ENCODE measurements at places on chromosomes 7 and 10. TPM values are rescaled to one million over a fixed set of nuclear protein-coding genes. Genes with fewer than 3 reads are reported as not detected.

Gene AKR1B15
- total RNA-seq, result not detected

Gene UBE2H
- total RNA-seq, result 58.9 TPM

Gene TDRD1
- 0.14 TPM for total RNA-seq

DNA sequence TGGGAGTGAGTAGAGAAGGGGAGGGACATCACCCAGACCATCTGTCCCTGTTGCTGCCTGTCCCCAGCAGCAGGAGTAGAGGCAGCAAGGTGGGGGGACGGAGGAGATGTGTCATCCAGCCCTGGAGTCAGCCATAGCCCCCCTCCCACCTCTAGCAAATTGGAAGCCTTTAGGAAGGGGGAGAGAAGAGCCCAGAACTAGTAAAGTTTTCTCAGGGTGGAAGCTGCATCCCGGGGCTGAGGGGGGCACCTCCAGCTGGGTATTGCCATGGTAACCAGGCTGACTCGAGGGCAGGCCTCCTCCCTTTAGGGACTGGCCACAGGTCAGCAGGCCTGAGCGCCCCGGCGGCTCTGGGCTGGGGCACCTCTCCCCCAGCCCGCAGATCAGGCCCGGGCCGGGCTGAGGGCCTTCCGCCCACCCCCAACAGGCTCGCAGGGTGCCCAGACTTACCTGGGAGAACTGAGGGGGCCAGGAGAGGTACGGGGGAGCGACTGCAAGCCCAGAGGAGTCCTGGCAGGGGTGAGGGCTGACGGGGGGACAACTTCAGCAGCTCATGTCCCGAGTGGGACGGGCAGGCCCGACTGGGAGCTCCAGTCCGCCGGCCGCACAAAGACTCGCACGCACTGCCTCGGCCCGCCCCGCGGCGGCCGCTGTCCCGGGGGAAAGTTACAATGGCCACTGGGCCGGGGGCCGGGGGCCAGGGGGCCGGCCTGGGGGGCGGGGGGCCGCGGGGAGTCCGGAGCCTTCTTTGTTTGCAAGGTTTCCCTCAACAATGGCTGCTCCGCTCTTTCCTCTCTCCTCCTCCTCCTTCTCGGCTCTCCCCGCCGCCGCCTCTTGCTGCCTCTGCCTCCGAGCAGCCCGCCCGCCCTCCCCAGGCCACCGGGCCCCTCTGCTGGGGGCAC is 6.0 kb downstream of the LDB1 start:
- DNase-seq, result peak; percentile 73

Data from H7 (cell line).